ENCODE measurements at places on chromosomes 3 and 15. TPM values are rescaled to one million over a fixed set of nuclear protein-coding genes. Genes with fewer than 3 reads are reported as not detected.

DNA sequence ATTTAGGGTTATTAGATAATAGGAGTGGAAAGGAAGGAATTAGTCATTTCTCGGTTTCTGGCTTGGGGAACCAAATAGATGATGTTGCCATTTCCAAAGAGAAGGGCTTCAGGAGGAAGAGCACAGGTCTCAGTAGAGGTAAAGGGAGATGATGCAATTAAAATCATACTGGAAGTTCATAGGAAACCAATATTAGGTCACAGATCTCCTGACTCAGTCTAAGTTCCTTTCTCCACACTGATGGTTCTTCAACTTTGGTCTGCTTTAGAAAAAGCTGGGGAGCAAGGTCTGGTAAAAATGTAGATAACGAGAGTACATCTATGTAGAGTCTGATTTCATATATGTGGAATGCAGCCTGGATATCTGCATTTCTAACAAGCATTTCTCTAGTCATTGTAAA lies 130.9 kb downstream of the POLQ start:
- no peak for DNase-seq

GRCh38 chr3:58526515-58526957 lies 10.5 kb downstream of the ACOX2 start:
- DNase-seq, result no peak

DNA sequence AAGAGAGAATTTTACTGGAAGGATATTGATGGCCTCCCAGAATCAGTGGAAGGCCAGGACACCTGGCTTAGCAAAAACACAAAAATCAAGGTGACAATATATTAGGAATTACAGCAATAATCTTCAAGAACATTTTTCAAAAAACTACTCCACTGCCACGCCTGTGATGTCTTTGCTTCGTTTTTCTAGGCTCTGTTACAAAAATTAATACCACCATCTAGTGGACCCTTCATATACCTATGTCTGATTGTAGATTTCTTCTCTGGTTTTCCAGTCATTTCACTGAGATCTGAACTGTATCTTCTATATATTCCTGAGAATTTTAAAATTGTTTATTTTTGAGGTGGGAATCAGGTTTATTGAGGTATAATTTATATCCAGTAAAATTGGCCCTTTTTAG lies 5.6 kb upstream of the SLC33A1 start:
- peak; percentile 21 for DNase-seq

DNA sequence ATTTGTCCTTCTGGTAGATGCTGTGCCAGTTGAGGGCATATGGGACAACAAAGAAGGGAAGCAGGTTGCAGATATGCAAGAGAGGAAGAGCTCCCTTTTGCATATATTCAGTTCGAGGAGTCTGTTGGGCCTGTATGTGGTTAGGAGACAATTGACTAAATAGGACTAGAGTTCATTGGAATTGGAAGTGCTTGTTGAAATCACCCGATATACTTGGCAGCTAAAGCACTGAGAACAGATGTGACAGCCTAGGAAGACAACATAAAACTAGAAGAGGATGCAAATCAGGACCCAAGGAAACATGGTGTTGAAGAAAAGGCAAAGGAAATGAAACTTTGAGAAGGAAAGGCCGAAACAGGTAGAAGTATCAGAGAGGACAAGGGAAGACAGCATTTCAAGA lies 215.2 kb upstream of the P2RY1 start:
- no peak for DNase-seq

Gene LYZL4
- not detected for polyA plus RNA-seq

DNA sequence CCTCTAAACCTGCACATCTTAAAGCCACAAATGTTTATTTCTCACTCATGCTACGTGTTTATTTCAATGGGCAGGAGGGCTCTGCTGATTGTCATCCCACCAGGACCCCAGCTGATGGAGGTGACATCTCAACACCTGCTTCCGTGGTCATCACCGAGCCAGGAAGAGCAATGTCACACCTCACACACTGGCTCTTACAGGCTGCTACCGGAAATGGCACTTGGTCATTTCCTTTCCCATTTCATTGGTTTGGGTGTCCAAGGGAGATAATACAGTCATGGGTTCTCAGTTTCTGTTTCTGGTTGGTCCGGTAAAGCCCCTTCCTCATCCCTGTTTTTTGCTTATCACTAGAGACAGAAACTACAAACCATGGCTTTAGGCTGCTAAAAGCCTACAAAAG lies 41.9 kb downstream of the ABHD2 start:
- DNase-seq, result no peak

DNA sequence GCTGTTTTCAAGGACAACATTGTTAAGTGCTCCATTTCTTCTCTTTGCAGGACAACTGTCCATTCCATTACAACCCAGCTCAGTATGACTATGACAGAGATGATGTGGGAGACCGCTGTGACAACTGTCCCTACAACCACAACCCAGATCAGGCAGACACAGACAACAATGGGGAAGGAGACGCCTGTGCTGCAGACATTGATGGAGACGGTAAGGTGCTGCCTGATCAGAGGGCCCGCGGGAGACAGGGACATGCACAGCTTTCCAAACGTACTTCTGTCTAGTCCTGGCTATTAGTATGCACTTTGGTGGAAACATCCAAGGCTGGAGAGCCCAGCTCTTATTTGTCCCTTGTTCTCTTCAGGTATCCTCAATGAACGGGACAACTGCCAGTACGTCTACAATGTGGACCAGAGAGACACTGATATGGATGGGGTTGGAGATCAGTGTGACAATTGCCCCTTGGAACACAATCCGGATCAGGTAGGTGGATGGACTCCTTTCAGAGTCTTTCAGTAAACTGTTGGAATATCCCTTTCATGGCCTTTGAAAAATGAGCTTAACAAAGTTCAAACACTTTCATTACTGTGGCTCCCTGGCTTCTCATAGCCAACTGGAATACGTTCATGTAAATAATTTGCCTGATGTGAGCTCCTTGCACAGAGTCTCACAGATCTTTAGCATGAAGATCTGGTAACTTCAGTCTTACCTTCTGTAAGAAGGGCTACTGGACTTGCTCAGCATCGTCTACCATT lies 10.4 kb downstream of the THBS1 start:
- DNase-seq, result no peak
